ENCODE measurements at places on chromosomes 13 and 19.

DNA sequence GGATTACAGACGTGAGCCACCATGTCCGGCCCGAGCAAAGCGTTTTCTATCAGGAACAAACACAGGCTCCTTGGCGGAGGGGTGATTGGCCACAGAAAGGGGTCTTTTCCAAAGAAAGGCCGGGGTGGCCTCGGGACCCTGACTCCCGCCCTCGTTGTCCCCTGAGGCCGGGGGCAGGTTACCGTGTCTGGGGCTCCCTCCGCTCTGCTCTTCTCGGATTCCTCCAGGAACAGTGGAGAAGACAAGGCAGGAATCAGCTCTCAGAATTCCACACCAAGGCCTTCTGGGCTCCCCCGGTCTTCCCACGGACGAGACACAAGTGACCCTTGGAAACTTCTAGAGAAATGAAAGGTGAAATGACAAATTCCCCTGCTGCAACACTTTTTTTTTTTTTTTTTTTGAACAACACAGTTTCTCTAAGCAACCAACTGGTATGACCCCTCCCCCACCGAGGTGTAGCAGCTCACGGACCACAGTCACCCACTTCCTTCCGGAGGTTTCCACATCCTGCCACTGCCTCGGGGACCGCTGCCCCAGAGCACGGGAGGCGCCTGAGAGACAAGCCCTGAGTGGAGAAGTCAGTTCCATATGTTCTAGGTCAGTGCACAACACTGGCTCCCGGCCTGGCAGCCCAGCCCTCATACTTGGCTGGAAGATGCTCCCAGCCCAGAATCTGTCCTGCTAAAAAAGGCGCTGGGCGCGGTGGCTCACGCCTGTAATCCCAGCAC is 11.0 kb downstream of the MOB3A start:
- peak; percentile 95 for DNase-seq

GRCh38 chr19:48170817-48171347 is 402 bp downstream of the ZSWIM9 start:
- no peak for DNase-seq

- DNase-seq: peak; percentile 57
These were observed 5.8 kb upstream of the JUNB start for GRCh38 chr19:12785431-12786031.

DNA sequence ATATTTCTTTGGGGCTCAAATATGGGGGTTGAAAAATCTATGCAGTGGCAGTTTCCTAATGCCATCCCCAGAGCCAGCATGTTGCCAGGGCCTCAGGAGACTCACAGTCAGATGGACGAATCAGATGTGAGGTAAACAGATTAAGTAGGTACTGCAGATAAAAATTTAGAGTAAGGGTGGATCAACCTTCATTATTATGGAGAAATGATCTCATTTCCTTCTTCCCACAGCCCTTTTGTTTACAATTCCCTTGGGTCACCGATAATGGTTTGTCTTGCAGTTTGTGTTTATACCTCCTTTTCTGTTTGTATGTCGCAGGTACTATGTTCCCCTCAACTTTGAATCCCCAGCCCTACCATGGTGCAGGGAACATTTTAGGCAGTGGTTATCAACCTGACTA is 20.0 kb downstream of the DIAPH3 start:
- no peak for DNase-seq

- no peak for DNase-seq
These were observed 1.4 kb downstream of the HNRNPUL1 start for GRCh38 chr19:41265395-41266153.

GRCh38 chr19:43731346-43731745 is 15.5 kb downstream of the IRGC start:
- DNase-seq: no peak

DNA sequence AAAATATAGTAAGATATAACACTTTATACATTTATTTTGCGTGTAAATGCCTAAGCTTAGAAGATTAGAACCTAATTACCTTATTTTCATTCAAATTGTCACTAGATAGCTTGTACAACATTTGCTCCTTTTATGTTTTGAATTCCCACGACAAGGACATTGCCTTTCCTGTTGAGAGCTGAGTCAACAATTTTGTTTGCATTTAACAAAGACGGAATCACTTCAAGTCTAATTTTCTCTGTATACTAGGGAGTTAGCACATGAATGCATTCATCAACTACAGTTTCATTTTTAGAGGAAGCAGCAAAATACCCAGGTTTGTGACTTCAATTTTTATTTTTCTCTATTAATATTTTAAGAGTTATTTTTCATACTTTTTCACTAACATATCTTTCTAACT is 48.7 kb upstream of the PCCA start:
- DNase-seq: no peak

GRCh38 chr19:45800070-45800553 is 7.5 kb upstream of the DMWD start:
- DNase-seq: no peak

- DNase-seq: no peak
These were observed 198.0 kb upstream of the HTR2A start for GRCh38 chr13:47094734-47095434.

GRCh38 chr19:2468596-2468995 is 7.3 kb upstream of the GADD45B start:
- no peak for DNase-seq

DNA sequence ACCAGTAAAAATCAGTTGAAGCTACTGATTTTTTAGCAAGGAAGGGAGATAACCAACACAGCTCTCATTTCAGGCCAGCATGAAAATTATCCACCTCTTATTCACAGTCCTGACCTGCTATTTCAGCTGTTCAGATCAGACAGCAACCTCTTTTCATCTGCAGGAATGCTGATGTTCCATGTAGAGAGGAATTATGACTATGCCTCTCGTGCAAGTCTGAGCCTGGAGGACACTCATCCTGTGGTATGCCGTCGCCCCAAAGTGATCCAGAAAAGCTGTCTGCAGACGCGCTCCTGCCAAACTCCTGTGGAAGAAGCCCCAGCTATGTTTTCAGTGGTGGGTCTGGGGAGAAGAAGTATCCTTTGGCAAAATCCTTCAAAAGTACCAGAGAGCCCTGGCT is 563.5 kb upstream of the SLITRK1 start:
- DNase-seq: no peak

DNA sequence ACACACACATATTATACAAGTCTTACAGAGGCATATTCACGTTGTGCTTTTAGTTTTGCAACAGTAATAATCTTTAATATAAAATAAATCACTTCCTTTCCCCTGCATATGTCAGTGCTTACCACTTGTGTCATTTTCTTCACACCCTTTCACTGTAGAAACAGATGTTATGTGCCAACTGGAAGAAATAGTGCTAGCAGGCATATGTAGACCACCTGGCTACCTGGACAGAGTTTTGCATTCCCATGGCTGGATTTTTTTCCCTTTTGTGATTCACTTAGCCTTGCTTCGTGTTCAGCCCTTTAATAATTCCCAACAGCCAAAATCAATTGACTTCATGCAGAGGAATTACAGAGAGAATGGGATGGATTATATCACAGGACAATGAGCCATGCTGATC is 399.1 kb upstream of the SPRY2 start:
- DNase-seq: no peak

DNA sequence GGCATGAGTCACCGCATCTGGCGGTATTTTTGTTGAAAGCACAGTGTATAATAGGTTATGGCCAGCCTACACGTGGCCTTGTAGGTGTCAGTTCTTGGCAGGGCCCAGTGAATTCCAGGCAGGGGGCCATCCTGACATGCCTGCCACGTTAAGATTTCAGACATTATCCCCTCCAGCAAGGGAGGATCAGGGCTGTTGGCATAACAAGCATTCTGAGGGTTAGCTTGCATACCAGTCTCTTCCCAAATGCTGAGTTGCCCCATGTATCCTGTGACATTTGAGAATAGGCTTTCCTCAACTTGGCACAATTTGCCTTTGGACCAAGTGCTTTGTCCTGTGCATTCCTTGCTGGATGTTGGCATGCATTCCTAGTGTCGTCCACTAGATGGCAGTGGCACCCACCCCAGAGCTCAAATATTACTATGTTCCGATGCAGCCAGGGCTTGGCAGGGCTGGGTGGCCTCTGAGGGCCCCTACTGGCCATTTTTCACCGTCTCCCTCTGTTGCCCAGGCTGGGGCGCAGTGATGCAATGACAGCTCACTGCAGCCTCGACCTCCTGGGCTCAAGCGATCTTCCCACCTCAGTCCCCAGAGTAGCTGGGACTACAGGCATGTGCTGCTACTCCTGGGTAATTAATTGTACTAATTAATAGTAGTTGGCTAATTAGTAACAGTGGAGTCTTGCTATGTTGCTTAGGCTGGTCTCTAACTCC is 31.2 kb downstream of the NLRP12 start:
- peak; percentile 79 for DNase-seq

- DNase-seq: no peak
These were observed 796 bp downstream of the ZNF304 start for GRCh38 chr19:57351867-57352266.

DNA sequence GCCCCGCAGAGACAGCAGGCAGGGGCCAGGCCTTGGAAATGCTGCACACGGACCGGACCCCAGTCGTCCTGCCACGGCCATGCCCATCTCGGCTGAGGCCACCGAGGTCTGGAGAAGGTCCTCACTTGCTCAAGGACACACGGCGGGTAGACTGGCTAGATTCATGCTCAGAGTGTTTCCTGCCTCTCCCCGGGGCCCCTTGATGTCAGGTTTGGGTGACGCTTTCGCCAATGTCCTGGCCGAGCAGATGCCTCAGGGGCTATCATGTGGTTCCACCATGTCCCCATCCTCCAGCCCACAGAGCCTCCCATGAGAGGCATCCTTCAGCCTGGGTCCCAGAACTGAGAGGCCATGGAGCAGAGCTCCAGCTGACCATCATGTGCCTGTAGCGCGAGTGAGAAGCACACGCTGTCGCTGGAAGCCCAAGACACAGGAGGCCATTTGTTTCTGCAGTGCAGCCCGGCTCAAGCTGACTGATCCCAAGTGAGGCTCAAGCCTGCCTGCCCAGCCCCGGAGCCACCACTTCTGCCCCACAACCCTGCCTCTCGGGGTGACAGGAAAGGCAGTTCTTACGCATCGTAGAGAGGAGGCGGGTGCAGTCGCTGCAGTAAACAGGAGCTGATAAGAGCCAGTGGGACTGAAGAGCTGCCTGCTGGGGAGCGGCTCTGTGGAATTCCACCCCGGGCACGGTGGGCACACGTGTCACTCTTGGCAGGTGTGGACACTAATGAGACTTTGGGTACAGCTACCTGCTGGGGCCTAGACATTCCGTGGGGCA is 53.9 kb upstream of the GAS6 start:
- no peak for DNase-seq

Data from CD4-positive, alpha-beta T cell treated with Interleukin-1 beta for 1 hour (primary cell).